ENCODE measurements at places on chromosomes 2 and 18.

GRCh38 chr2:227617316-227618230 is at the start of gene SCYGR4:
SCYGR4 (plus strand) TSS chr2:227617498; CDS start chr2:227617498, 0 bp downstream.
- no peak for DNase-seq

DNA sequence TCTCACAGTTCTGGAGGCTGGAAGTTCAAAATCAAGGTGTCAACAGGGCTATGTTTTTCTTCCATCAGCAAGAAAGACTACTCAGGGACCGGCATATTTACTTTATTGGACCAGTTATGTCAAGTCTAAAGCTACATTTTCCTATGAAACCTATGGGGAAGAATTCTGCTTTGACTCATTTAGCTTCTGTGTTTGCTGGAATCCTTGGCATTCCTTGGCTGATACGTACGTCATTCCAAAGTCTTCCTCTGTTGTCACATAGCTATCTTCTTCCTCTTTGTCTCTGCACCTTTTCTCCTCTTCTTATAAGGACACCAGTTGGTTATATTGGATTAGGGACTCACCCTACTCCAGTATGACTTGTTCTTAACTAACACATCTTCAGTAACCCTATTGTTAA is 137.4 kb upstream of the FBXO11 start:
- peak; percentile 25 for DNase-seq

- DNase-seq, result no peak
These were observed 107.0 kb downstream of the IRS1 start for GRCh38 chr2:226692521-226693126.

DNA sequence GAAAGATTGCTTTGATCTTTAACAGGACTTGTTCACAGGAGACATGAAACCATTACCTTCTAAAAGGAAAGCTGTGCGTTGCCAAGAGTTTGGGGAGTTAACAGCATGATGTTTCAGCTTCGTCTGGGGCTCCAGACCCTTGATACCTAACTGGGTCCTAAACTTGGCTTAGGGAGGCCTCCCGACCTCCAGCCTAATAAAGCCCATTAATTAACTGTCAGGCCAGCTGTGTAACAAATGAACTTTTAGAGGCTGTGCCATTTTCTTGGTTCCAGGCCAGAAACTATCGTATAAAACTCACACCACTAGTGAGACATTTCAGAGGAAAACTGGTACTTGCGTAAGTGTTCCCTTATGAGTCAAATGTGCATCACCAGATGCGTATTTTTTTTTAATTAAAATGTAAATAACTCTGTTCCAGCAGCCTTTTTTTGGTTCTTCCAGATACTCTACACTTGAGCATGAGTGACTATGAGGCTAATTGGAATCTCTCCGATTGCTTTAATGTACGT is 236.5 kb downstream of the BCL2 start:
- no peak for DNase-seq

GRCh38 chr2:134453476-134453875 is 199.6 kb downstream of the MGAT5 start:
- no peak for DNase-seq

GRCh38 chr2:172855588-172855987 is 119.9 kb downstream of the RAPGEF4 start:
- no peak for DNase-seq

GRCh38 chr18:35141077-35141476 is 99.8 kb upstream of the ZNF397 start:
- no peak for DNase-seq

DNA sequence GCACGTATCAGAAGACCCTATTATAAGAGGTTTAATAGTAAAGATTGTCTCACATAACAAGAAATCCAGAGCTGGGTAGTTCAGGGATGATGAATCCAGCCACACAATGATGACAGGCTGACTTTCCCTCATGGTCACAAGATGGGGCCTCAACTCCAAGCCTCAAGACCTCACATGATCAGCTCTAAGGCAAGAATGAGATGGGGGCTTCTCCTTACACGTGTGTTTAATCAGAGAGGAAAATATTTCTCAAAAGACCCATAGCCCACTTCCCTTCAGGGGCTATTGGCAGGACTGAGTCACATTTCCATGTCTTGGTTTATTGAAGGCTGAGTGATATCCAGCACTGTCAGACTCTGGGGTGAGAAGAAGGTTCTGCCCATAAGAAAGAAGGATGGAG is 100.2 kb upstream of the FOSL2 start:
- peak; percentile 39 for DNase-seq
